Activated T-helper 2 cell treated with anti-CD3 and anti-CD28 coated beads, Interferon-gamma antibody, Interleukin-2, Interleukin-4, amounts not matched to agents 10 μg/mL and 5 μg/mL and 100 μg/mL, durations not matched to agents 14 hours and 24 hours and 36 hours (primary cell): ENCODE measurements at places on chromosomes 6 and 20.

GRCh38 chr6:139777202-139777970, 402.9 kb upstream of the CITED2 start:
- H3K27ac ChIP-seq: no peak overlapping the region
- peaks cover 4% of the 10 kb centered on the region for H3K27me3 ChIP-seq
- DNase-seq: no peak
- no peaks in the 10 kb centered on the region for H3K4me1 ChIP-seq
- no peak overlapping the region for H3K4me3 ChIP-seq

- peaks cover 6% of the 10 kb centered on the region for H3K27me3 ChIP-seq
- H3K4me1 ChIP-seq: peaks cover 7% of the 10 kb centered on the region
- no peak overlapping the region for H3K27ac ChIP-seq
- no peak for DNase-seq
Observed at GRCh38 chr6:246352-246751, 45.9 kb upstream of the DUSP22 start.

DNA sequence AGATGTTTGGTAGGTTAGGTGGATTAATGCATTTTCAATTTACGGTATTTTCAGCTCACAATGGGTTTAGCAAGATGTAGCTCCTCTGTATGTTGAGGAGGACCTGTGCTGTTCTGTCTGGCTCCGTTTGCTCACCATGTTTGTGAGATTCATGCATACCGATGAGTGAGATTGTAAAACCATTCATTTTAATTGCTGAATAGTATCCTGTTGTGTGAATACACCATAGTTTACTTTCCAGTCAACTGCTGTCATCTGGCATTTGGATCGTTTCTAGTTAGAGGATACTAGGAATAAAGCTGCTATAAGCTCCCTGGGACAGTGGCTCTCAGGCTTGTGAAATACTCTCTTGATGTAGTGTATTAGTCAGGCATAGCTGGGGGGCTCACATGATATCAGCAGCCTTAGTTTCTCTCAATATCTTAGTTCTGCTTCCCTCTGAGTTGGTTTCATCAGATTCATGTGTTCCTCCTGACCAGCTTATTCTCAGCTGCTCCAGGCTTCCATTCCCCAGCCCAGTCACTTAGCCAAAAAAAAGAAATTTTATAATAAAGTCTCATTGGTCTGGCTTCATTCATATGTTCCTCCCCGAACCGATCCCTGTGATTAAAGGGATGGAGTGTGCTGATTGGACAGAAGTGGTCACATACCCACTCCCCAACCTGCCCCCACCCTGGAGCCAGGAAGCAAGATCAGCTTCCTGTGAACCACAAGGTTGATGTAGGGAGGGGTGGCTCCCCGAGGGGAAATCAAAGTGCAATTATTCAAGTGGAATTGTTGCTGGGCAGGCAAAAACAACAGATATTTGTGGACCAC, 10.9 kb upstream of the B4GALT5 start:
- DNase-seq: no peak
- no peak overlapping the region for H3K4me3 ChIP-seq
- no peak overlapping the region for H3K27ac ChIP-seq
- no peaks in the 10 kb centered on the region for H3K36me3 ChIP-seq

- no peaks in the 10 kb centered on the region for H3K36me3 ChIP-seq
- no peak overlapping the region for H3K27ac ChIP-seq
- DNase-seq: no peak
- no peaks in the 10 kb centered on the region for H3K4me1 ChIP-seq
- no peaks in the 10 kb centered on the region for H3K27me3 ChIP-seq
- H3K4me3 ChIP-seq: no peak overlapping the region
Observed at GRCh38 chr6:124530926-124531325, 431.3 kb upstream of the RNF217 start.

- H3K4me3 ChIP-seq: peak overlapping the region; percentile 66
- H3K4me1 ChIP-seq: peaks cover 39% of the 10 kb centered on the region
- no peaks in the 10 kb centered on the region for H3K36me3 ChIP-seq
Observed at GRCh38 chr20:62602550-62602949, 39.8 kb upstream of the SLCO4A1 start.

DNA sequence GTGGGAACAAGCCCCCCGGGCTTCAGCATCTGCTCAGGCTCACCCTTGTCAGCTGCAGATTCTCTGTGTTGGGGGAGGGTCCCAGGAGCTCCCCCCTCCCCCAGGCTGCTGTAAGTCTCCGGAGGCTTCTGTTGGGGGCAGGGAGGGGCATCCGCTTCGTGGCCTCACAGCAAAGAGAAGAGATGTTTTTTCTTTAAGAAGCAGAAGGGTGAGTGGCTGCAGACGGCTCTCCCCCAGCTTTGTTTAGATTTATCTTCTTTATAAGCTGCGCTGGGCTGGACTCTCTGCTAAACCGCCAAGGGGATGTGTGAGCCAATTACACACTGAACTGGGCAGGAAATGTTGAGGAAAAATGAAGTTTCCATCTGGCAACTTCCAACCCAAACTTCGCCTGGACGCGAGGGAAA, 48.7 kb upstream of the GATA5 start:
- no peaks in the 10 kb centered on the region for H3K27me3 ChIP-seq
- no peaks in the 10 kb centered on the region for H3K36me3 ChIP-seq
- no peak for DNase-seq
